AG10803 (cell line): ENCODE measurements at places on chromosomes 5 and 9.

DNA sequence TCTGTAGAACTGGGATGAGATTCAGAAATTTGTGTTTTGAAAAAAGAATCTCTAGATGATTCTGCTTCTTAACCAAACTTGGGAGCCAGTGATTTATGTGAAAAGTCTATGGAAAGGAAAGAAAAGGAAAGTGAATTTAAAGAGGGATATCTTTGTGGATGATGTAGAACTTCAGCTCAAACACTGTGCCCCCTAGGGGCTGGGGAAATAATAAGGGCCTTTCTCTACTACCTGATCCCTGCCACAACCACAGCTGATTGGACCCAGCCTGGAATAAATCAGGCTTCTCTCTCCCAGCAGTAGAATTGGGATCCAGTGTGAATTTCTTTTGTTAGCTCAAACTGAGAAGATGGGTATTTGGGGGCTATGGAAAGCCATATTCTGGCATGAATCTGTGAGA is 155.0 kb downstream of the PRELID2 start:
- DNase-seq = no peak

DNA sequence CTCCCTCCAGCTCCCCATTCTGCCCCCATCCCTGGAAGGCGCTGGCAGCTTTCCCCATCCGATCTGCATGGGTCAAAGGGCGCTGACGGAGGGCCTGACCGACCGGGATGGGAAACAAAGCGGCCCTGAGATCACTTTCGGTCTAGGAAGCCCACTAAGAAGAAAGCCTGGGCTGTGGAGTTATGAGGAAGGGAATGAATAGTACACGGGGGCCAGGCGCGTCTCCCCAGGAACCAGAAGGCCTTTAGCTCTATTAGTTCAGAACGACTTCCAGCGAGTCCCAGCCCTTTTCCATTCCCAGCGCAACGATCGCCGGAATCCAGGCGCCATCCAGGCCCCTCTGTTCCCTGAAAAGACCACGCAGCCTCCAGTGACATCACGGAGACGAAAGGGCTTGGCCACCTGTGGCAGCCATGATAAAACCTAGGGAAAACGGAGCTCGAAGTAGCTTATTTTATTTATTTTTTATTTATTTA is 70.1 kb upstream of the CCDC180 start:
- no peak for DNase-seq

- no peak for DNase-seq
Measured at GRCh38 chr9:136020206-136020605, 59.0 kb upstream of the UBAC1 start.

- DNase-seq = no peak
Measured at GRCh38 chr5:67549296-67549618, 352.7 kb upstream of the CD180 start.

- DNase-seq = peak; percentile 8
Measured at GRCh38 chr5:15387931-15388524, 112.0 kb upstream of the FBXL7 start.

GRCh38 chr5:99674101-99674500 is 745.3 kb upstream of the CHD1 start:
- no peak for DNase-seq

DNA sequence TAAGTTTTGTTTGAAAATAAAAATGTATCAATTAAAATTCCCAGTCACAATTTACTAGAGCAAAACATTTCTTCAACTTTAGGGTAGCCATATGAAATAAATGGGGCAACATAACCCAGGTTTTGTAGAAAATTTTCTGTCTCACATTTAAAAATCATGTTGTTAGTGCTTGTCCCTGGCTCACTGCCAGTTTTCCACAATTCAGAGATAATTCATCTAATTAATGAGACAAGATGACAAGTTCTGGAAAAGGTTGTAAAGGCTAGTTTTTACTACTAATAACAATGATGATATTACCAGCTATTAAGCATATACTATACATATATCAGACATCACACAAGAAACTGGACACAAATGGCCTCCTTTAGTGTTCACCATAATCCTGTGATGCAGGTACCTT is 45.9 kb downstream of the MEGF9 start:
- DNase-seq = no peak

DNA sequence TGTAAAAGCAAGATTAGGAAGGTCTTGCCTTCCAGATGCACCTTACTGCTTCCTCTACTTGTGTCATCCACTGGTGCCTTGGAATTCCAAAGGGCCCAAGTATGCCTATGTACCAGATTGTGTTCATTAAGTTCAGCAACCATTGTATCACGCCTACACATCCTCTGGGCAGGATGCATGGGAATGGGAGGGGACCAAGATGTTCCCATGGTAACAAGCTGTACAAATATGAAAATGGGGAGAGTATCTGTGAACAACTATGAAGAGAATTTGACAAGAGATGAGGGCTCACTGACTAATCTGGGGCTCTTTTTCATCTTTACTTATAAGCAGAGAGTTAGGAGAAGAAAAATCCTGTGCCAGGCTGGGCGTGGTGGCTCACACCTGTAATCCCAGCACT is 137.8 kb upstream of the MAP1B start:
- DNase-seq = peak; percentile 15

DNA sequence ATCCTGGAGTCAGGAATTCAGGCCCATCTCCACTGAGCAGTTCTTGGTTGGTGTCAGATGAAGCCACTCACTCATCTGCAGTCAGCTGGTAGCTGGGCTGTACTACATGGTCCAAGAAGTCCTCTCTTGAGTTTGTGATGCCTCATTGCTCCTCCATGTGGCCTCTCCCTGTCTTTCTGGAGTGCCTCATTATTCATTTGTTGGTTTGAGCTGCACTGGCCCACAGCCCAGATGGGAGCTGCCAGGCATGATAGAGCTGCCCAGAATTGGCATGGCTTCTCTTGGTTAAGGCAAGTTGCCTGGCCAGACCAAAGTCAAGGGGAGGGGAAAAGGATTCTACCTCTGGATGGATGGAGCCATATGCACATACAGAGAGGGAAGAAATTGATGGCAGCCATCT is 8.0 kb downstream of the PTCD2 start:
- peak; percentile 69 for DNase-seq

- no peak for DNase-seq
Measured at GRCh38 chr5:7653046-7653445, 197.9 kb downstream of the CFAP90 start.
